Fibroblast of skin of left biceps (primary cell): ENCODE measurements at places on chromosomes 11 and 22.
A peak's percentile ranks its signal among the peaks of the same experiment; 100 is the strongest.

- peak; percentile 90 for DNase-seq
Observed at GRCh38 chr22:31055635-31056159, 25.4 kb upstream of the SMTN start.

GRCh38 chr11:69601011-69601975 lies 39.7 kb upstream of the CCND1 start:
- no peak for DNase-seq

GRCh38 chr11:61404641-61405040 lies 12.3 kb downstream of the TMEM216 start:
- no peak for DNase-seq

DNA sequence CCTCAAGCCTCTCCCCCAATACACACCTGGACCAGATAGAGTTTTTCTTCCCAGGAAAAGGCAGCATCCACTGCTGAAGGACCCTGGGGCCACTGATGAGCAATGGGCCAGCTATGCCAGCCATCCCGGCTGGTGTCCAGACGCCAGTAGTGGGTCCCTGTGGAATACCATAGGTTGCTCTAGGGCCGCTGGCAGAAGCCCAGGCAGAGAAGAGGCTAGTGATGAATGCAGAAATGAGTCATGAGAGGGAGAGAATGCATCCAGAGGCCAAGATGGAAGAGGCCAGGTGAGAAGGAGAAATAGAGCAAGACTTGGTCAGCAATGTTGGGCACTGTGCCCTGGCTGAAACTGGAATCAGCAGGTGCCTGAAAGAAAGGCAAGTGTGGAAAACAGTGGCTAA lies 8.9 kb downstream of the HPX start:
- DNase-seq: no peak

DNA sequence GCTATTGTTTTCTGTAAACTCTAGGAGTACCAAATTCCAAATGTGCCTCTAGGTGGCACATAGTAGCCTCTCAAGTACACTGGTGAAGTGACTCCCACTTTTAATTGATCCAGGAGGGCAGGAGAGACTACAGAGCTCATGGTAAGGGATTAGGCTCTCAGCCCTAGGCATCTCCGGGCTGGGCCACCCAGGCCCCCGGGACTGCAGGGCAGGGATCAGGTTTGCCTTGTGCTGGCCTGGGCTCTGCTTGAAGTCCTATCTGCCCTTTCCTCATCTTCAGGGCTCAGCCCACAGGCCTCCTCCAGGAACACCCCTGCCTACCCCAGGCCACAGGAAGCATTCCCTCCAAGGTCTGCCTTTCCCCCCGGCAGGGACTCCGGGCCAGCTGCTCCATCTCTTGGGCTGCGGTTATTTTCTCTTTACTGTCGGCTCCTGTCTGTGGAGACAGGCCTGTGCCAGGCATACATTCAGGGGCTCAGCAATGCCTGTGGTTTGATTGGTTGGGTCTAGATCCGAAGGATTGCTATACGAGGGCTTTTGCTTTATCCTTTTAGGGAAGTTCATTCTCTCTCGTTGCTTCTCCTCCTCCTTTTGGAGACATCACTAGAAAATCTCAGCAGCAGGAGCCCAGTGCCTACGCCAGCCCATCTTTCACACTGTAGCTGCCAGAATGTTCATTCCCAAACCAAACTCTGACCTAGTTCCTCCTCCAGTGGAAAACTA lies 32.8 kb downstream of the PARVA start:
- DNase-seq: peak; percentile 73

DNA sequence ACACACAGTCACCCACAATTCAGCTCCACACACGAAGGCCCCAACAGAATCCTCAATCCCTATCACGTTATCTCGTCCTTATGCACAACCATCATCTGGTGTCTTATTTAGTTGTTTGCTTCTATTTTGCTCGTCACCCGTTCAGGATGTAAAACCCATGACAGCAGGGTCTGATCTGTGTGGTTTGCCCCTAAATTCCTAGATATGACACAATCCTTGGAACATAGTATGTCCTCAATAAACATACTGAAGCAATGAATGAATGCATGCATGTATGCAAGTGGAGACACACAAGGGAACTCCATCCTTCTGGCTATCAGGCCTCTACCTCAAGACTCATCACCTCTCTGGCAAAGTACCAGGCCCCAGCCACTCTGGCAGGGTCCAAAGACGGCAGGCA lies 20.2 kb downstream of the STARD10 start:
- DNase-seq: no peak

DNA sequence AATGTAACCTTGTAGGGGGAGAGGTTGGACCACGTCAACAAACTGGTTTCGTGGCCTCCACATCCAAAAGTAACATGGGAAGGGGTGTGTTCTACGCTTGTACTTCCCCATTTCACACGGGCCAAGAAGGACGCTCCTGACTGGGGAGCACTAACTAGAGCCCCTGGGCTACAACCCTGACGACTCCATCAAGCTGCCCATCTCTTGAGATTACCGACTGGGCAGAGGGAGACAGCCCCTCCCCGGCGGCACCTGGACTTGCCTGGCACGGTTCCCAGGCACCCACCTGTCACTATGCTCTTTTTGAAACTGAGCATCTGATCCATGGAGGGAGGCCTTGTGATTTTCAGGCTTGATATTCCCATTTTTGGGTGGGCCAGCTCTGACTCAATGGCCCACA lies 68.5 kb downstream of the SHANK2 start:
- no peak for DNase-seq

GRCh38 chr22:34842630-34843029 lies 223.3 kb upstream of the ISX start:
- DNase-seq: no peak
